ENCODE measurements at places on chromosomes 4 and X.

GRCh38 chr4:38145741-38146140 lies 185.5 kb downstream of the PTTG2 start:
- no peak for DNase-seq

GRCh38 chr4:95506264-95506663 lies 42.5 kb downstream of the UNC5C start:
- no peak for DNase-seq

DNA sequence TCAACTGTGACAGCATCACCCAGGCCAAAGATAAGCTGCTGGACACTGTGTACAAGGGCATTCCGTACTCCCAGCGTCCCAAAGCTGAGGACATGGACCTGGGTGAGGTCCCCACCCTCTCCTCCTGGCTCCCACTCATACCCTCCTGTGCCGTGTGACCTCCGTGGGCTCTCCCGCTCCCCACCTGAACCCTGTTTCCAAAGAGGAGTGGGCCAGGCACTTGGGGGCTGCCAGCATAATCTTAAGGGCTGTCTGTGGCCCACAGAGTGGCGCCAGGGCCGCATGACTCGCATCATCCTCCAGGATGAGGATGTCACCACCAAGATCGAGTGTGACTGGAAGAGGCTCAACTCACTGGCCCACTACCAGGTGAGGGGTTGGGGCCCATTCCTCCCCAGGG lies 10.0 kb downstream of the LAGE3 start:
- no peak for DNase-seq

GRCh38 chr4:143391261-143391660 lies 54.6 kb downstream of the GAB1 start:
- DNase-seq: no peak

GRCh38 chr4:2302387-2303119 lies 40.6 kb upstream of the MXD4 start:
- no peak for DNase-seq

DNA sequence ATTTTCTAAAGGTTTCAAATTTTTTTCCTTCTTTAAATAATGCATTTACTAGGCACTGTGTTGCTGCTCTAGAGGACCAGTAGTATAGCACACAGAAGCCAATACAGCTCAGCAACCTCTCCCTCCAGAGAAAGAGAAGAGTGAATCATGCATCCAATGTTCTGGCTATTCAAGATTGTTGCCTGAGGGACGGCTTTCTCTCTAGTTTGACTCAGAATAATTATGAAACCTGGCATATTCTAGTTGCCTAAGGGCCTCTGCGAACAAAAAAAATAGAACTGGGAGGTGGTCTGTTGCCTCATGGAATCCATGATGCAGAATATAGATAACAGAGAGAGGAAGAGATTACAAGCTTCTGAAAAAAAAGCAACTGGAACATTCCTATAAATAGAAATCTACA lies 1233.3 kb upstream of the PABPC4L start:
- no peak for DNase-seq

DNA sequence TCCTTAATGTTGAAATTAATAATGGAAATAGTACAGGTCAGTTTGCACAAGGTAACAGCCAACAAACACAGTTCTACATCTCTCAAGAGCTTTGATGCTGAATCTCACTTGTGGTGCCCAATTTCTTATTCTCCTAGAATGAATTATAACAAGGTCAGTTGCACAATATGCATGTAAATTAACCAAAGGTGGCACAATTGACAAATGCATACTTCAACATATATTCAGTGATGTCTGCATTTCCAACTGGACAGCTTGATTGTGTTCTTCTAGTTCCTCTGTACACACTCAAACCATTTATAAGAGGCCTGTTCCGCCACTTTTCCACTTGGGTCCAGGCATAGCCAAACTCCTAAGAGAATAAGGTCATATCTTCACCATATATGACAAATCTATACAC lies 210.3 kb upstream of the EPHA5 start:
- DNase-seq: no peak

DNA sequence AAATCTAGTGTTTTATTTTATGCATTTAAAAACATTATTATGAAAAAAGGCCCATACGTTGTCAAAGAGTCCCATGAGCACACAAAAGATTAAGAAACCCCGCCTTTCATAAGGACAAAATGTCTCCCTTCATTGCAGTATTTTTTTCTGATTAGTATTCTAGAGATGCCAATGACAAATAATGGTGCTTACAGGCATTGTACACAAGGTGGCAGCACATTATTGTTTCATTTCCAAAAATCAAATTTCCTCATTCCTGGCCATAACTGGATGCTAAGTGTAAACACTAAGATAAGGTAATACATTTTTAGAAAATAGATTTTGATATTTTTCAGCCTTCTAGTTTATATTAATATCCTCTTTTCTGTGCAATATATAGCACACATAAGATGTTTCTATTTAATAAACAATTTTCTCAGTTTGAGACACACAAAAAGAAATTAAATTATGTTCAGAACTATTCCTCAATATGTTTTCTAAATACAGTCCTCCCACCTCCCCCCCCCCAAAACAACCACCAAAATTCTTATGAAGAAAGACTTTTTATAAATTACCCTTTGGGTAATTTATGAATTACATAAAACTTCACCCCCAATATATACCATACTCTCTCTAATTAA lies 47.7 kb downstream of the TIGD2 start:
- DNase-seq: no peak

DNA sequence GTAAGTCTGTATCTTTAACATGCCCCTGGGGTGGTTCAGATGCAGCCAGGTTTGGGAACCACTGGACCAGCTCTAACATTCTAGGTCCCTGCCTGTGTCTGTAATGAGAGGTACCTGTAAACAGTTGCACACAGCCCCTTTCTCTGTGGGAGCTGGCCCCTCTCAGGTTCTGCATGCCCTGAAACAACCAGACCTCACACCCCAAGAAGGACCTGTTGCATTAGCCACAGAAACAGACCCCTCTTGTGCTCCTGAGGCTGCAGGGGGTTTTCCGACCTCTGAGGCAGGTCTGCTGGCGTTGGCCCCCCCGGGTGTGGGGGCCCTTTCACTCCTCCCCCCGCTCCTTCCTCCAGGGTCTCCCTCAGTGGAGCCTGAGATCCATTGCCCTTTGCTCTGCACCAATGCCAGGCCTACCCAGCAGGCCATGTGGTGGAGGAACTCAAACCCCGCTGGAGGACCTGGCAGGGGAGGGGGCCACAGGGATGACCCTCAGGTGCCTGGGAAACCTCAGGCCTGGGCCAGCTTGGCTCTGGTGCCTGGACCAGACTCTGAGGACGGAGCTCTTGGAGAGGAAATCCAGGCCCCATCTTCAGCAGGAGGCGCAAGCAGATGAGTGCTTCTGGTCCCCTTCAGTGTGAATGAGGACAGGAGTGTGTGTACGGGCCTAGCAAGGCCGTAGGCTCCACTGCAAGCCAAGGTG lies 61.4 kb upstream of the PJA1 start:
- no peak for DNase-seq

- peak; percentile 41 for DNase-seq
Measured at GRCh38 chrX:80807992-80808735, 1.5 kb downstream of the BRWD3 start.

DNA sequence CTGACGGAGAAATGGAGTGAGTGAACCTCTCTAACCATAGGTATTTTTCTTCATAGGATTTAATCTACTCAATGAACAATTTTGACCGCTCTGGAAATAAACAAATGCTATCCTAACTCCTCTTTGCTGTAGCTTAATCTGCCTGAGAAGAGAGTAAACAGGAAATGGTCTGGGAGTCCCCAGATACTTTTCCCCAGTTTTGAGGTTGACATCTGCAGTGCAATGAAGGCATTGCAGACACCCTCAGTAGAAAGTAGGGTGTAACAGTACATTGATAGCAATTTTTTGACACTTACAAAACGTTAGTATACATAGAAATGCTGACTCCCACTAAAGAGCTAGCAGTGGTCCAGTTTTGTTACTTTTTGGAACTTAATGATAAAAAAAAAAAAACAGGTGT lies 495.9 kb upstream of the FAM241A start:
- no peak for DNase-seq

DNA sequence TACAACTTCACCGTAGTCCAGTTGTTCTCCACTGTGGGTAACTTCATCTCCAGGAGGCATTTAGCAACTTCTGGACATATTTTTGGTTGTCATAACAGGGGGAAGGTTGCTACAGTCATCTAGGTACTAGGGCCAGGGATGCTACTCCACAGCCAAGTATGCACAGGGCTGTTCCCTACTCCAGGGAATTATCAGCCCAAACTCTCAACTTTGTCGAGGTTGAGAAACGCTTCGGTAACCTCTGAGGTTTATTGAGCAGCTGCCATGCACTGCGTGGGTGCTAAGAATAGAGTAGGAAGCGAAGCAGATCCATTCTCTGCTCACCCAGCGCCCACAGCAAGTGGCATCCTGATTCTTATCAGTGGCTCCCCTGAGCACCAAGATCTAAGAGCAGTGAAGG lies 8.2 kb downstream of the FGFBP1 start:
- DNase-seq: no peak

- DNase-seq: no peak
Measured at GRCh38 chr4:110617646-110618580, 5.0 kb downstream of the PITX2 start.

DNA sequence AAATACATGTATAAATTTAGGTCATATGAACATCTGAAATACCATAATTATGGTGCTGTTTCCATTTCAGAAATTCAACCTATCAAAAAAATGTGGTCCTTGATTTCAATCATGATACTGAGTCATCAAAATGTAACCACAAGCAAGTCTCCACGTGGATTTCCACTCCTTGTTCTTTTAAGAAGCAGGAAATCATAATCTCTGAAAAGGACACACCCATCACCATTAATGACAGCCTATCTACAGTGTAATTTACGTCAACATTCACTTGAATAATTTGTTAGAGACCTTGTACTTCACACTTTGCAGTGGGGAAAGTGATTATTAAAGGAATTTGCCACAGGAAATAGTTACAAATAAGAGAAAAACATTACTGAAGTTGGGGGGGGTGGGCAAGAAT lies 17.7 kb upstream of the SLC7A11 start:
- no peak for DNase-seq

- no peak for DNase-seq
Measured at GRCh38 chrX:50648156-50648555, 165.8 kb downstream of the SHROOM4 start.

GRCh38 chrX:142250502-142250901 lies 45.4 kb upstream of the MAGEC2 start:
- no peak for DNase-seq

- DNase-seq: peak; percentile 56
Measured at GRCh38 chr4:101283434-101283833, 63.9 kb downstream of the PPP3CA start.

DNA sequence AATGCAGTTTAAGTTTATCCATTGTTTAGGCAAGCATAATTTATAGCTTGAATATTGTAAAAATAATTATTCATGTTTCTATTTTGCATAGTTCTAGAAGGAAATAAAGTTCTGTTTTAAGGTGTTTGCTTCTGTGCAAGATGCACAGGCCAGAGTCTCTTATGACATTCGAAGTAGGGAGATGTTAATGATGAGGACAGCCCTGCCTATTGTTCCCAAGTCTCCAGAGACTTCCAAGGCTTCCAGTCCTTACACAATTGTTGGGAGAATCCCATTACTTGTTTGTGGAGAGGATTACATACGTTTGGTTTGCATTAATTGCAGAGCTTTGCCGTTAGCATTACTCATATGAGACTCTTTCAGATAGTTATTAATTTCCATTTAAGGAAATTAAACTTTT lies 96.2 kb upstream of the ANK2 start:
- no peak for DNase-seq

DNA sequence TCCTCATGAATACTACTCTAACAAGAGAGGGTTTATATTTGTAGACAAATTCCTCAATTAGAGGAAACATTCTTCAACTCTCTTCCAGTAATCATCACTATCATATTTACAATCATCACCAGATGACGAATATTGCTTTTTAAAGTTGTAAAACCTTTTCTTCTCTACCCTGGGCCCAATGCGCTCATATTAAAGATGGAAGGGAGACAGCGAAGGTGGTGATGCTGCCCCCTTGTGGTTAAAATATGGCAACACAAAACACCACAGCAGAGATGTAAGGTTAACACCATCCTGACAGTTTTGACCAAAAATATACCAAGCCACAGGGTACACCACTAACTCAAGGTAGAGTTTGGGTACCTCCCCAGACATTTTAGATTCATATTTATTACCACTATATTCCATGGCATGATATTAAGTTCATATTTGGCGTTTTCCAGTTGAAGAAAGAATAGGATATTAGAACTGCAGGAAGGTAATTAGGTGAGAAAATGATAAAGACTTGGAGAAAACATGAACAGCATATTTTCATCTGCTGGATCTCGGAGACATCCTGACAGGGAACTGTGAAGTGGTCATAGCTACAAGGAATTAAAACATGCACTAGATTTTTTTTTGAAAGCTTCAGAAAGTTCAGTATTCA lies 72.8 kb downstream of the SLC9A7 start:
- peak; percentile 28 for DNase-seq

GRCh38 chr4:53119680-53120079 lies 246.2 kb downstream of the SCFD2 start:
- no peak for DNase-seq

- DNase-seq: no peak
Measured at GRCh38 chr4:98430708-98431403, 169.7 kb downstream of the RAP1GDS1 start.

- DNase-seq: no peak
Measured at GRCh38 chr4:64359489-64359888, 49.8 kb downstream of the TECRL start.

DNA sequence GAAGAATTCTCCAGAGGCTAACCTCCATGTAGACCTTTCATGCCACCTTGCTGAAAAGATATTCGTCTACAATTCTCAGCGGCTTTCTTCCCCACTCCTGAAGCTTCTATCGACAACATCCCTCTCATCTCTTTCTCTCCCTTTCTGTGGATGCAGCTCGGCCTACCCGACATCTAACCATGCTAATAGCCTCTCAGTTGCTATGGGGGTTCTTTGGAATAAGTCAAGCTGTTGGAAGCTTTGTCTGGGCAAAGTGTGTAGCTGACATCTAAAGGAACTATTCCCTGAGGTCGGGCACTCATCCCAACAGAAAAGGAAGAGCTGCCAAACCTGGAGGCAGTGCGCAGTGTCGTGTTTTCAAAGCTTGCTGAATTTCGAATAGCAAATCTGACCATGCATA lies 192.1 kb downstream of the RBMX2 start:
- DNase-seq: no peak

- DNase-seq: no peak
Measured at GRCh38 chrX:31420711-31421151, 348.9 kb upstream of the FTHL17 start.

DNA sequence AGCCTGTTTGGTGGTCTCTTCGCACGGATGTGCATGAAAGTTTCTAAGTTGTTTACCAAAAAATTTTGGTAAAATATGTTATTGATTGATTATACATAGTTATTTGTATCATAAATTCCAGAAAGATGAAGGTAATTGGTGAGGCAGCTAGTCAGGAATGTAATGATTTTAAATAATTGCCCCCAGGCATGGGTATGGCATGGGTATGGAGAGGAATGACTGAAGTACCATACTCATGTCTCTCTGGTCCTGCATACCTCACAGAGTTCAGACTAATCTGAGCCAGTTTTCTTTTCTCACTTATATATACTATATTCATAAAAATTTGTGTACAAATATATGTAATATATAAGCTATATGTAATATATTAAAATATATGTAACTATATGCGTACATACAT lies 329.0 kb upstream of the TECRL start:
- DNase-seq: no peak
